ENCODE measurements at places on chromosomes 5 and 9. TPM values are rescaled to one million over a fixed set of nuclear protein-coding genes. Genes with fewer than 3 reads are reported as not detected.

HK3 gene
- 4.3 TPM for total RNA-seq

- no peaks in the 10 kb centered on the region for H3K27me3 ChIP-seq
- no peak for DNase-seq
- H3K36me3 ChIP-seq, result no peaks in the 10 kb centered on the region
- no peaks in the 10 kb centered on the region for H3K4me1 ChIP-seq
Observed at GRCh38 chr5:93017849-93018248, 563.2 kb downstream of the NR2F1-AS1 start.

GGTA1 gene
- total RNA-seq, result 6.2 TPM

DNA sequence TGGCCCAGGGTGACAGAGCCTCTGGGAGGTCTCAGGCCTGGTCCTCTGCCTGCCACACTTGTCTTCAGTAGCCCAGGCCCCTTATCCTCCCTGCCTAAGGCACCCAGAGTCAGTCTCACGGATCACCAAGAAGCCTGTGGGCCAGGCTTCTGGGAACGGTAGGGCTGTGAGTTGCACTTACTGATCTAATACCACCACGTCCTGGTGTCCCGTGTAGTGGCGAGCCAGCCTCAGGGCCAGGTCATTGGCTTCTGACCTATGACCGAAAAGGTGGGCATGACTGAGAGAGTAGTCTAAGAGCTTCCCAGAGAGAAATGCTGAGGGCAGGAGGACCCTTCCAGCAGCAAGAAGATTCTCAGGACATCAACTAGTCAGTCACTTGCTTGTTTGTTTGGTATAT, 7.4 kb downstream of the PHYKPL start:
- no peaks in the 10 kb centered on the region for H3K27me3 ChIP-seq
- peaks cover 5% of the 10 kb centered on the region for H3K36me3 ChIP-seq
- H3K4me1 ChIP-seq, result no peaks in the 10 kb centered on the region
- no peak overlapping the region for H3K27ac ChIP-seq

- no peak overlapping the region for H3K4me3 ChIP-seq
- H3K4me1 ChIP-seq, result no peaks in the 10 kb centered on the region
Observed at GRCh38 chr5:9356351-9356825, 189.5 kb downstream of the SEMA5A start.
